ENCODE measurements at places on chromosomes 2 and 18.

- DNase-seq, result no peak
Measured at GRCh38 chr2:126661702-126662500, 5.9 kb downstream of the GYPC start.

DNA sequence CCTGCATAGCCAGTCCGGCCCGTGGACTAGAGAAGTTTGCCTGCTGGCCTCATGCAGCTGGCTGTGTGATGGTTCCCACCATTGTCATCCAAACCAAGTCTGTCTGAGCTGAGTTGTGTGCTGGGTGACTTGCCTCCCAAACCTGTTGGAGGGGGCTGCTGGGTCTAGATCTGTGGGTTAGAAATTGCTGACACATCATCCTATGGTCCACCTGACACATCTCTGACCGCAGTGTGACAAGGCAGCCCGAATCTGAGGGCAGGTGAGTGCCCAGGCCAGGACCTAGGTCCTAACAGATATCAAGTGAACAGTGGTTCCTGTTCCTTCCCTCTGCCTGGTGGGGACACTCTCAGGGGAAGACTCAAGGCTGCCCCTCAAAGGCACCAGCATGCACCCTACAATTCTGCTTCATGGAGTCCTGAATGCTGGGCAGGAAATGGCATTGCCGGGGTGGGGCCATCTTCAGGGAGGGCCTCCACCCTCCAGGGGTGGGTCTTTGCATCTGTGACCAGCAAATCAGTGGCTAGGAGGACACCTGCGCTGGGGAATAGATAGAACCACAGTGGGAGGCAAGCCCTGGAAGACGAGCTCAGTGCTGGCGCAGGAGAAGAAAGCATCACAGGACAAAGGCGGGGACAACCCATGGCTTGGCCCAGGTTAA lies 117.9 kb upstream of the ID2 start:
- no peak for DNase-seq

DNA sequence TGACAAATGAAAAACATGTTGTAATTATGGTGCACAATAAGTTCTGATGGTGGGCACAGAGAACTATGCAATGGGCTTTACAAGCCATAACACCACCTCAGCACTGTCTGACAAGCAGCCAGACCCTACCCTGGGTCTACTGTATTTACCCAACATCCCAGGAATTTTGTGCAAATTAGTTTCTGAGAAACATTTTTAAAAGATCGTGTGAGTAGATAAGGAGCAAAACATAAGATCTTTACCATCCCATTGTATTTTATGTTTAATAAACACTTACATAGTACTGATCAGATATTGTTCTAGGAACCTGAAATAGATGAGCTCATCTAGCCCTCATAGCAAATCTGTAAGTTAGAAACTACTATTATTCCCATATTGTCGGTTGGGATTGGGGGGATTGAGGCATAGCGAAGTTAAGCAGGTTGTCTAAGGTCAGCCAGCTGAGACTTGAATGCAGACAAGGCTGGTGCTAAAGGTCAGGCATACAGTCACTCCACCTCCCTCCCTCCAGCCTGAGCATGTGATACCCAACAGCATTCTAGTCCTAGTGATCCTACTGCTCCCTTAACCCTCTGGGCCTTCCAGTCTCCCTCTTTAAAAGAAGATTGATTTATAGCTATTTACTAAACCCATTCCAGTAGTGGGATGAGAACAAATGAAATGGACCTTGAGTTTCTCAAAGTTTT lies 67.4 kb upstream of the STAM2 start:
- DNase-seq, result no peak

DNA sequence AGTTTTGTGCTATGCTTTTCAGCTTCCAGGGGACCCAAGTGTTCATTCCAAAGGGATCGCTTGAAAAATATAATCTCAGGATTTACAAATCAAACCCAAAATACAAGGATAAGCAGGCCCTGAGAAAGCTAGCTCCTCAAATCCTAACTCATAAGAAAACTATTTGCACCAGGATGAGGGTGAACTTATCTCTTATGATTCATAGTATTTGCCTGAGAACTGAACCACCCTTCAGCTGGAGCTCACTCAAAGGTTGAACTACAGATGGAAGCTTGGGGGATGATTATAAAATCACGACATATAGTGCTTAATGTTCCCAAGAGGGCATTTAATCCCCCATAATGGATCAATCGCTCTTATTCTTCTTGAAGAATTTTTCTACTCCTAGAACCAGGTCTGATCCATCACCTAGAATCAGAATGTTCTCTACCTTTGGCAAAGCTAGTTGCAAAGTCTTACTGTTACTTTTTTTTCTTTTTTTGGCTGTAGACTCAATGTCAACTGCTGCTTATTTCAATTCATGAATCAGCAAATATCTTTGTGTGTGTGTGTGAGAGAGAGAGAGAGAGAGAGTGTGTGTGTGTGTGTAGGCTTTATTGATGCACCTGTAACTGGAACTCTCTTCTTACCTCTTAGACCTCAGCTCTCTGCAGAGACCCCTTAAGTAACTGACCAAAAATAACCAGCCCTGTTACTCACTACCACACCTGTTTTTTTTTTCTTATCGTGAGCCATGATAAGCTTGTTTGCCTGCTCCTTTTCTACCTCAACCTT lies 44.8 kb downstream of the ARL4C start:
- no peak for DNase-seq

- DNase-seq, result no peak
Measured at GRCh38 chr2:200138391-200139124, 167.9 kb upstream of the SPATS2L start.

- no peak for DNase-seq
Measured at GRCh38 chr2:216649574-216649973, 16.4 kb downstream of the IGFBP2 start.

DNA sequence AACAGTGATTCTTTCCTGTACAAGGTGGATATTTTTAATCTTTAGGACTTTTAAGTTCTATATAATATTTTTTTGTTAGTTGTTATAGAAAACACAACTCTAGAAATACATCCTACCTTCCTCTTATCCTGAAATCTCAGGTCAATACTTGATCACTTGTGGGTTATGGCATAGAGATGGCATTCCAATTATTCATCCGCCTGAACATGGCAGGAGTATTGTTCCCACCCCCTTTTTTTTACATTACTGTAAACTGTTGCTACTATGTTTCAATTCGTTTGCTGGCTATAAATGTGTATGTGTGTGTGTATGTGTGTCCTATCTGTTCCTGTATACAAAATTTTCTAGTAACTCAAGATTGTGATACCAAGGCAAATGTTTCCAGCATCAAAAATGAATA lies 43.3 kb upstream of the FN1 start:
- DNase-seq, result no peak

- no peak for DNase-seq
Measured at GRCh38 chr2:19643117-19643518, 258.7 kb downstream of the TTC32 start.

- DNase-seq, result peak; percentile 52
Measured at GRCh38 chr2:21042958-21043743, 722 bp downstream of the APOB start.

DNA sequence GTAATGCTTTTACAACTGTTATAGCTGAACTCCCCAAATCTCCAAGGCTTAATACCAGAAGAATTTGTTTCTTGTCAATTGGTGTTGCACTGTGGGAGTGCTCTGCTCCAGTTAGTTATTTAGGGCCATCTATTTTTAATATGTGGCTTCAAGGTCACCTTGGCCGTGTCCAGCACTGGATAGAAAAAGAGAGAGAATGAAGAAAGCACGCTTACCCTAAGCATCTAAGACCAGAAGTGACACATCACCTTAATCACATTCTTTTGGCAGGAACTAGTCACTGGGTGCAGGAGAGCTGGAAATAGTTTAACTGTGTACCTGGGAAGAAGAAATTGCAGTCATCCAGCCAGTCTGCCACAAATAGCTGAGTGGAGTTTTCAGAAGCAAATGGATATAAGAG lies 78.8 kb downstream of the VWC2L start:
- DNase-seq, result no peak

DNA sequence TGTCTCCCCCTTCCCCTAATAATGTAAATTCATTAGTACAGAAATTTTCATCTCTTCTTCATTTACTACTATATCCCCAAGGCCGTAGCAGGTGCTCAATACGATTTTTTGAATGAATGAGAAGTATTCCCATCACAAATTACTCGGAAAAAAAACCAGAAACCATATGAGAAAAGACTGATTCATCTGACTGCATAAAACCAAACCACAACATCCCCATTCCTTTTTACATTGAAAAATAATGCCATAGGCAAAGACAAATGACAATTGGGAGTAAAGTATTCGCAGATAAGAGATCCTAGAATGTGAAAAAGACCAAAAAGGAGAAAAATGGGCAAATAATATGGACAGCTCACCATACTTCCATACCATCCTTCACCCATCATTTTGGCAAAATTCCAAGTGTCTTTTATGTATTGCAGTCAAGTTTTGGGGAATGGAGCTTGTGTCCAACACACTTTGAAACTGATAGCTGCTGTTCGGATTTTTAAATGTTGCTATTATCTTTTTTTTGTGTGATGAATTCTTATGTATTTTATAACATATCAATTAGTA lies 1.5 kb downstream of the ZC3H8 start:
- DNase-seq, result no peak

- DNase-seq, result no peak
Measured at GRCh38 chr2:74954500-74954874, 4.0 kb upstream of the POLE4 start.

DNA sequence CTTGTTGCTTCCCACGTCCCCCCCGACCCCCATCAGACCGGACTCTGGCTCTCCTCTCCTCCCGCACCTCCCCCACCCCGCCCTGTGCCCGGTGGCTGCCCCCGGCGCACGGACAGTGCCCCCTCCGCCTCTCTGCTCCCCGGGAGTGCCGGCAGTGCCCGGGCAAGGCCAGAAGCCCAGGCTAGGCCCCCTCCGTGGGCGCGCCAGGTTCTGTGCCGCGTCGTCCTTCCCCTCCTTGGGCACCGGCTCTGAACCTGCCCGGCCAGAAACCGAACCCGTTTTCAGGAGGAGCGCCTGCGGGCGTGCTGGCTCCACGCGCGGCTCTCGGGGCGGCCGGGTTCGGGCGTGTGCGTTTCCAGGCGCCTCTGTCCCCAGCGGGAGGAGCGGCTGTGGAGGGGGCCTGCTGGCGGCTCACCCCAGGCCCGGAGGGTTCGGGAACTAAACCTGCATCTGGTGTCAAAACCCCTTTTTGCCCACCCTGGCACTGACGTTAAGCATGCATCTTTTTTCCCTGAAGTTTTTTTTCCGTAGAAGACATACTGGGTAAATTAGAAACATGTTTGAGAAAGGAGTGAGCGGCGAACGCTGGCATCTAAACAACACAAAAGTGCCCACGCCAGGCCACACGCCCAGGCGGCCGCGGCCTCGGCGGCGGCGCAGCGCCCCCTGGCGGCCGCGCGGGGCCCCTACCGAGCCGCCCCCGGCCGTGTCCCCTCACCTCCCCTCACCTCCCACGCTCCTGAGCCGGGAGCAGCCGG lies 123.9 kb upstream of the SLC1A4 start:
- DNase-seq, result peak; percentile 49

DNA sequence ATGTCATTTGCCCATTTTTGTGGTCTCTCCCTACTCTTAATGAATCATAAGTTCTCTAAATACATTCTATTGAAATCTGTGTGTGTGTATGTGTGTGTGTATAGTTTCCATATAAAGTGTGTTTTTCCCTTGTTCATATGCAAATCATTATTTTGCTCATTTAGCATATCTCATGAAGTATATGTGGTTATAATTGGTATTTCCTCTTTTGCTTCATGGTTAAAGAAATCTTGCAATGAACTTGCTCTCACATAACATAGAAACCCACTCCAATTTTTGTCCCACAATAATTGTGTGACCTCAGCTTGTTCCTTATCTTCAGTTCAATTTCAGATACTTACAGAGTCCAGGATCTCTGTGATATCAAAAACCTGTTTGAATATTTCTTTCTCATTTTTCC lies 1.2 kb downstream of the CPO start:
- no peak for DNase-seq

- no peak for DNase-seq
Measured at GRCh38 chr2:86825693-86826381, 35.1 kb upstream of the CD8A start.

DNA sequence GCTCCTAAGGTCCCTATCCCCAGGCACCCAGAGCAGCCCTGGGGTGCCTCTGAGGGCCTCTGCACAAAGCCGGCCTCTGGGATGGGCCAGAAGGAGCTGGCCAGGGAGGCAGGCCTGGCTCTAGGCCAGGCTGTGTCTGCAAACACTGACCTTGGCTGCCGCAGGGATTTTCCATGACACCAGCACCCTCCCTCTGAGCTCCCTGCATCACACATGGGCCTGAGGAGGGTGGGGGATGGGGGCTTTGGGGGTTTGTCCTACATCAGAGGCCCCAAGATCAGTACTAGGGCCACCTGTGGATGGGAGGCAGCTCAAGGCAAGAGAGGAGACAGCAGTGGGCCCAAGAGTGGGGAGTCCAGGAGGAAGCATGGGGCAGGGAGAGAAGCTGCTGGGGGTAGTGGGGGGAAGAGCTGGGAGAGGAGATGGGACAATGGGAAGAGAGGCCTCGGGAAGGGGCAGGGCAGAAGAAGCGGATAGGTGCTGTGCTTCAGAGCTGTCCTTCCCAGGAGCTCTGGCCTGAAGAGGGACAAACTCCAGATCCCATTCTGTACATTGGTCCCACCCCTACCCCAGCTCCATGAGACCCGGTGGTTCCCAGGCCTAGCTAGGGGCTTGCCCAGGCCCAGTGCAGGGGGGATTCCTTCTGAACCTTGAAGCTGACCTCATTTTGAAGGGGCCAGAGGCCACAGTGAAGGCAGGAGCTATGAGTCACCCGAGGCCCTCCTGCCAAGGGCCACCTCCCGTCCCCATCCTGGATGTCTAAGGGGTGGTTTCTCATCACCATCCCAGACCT lies 28.0 kb downstream of the KCNK3 start:
- DNase-seq, result no peak

DNA sequence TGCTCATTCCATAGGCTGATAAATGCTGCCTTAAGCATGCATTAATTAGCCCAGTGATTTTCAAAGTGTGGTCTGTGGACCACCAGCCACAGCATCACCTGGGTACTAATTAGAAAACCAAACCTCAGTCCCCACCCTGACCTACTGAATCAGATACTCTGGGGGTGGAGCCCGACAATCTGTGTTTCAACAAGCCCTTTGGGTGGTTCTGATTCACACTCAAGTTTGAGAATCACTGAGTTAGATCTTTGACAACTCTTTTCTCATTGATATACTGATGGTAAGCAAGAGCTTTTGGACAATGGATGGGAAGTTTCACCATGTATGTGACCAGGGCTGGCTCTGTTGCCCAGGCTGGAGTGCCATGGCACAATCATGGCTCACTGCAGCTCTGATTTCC lies 95.9 kb downstream of the ZCCHC2 start:
- DNase-seq, result no peak

DNA sequence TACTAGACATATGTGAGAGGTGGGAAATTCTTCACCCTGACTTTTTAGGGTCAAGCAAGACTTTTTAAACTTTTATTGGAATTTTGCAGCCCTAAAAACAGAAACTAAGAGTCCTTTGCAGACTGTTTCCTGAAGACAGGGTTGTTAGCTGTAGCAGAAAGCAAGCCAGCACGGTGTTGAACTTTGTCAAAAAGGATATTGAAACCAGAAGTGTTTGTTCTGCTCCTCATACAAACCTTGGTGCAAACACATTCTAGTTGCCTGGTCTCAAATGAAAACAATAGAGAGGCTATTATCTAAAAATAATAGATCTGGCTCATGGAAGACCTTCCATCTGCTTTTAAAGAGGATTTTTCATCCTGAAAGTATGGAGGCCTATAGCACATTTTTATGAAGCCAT lies 65.8 kb upstream of the IGFBP5 start:
- DNase-seq, result no peak

- DNase-seq, result no peak
Measured at GRCh38 chr2:26706616-26707473, 14.3 kb downstream of the KCNK3 start.

Measured in stimulated activated CD4-positive, alpha-beta T cell treated with anti-CD3 and anti-CD28 coated beads, Interleukin-12 subunit alpha, Interleukin-12 subunit beta, amount 100 ng/mL, for 4 hours (primary cell).